ENCODE measurements at places on chromosomes 7 and 10. TPM values are rescaled to one million over a fixed set of nuclear protein-coding genes. Genes with fewer than 3 reads are reported as not detected.

PRF1 gene
- not detected for total RNA-seq

ANKRD61 gene
- total RNA-seq = not detected

LUC7L2 gene
- total RNA-seq = 62.3 TPM

SOSTDC1 gene
- total RNA-seq = not detected

DNAJB6 gene
- 80.4 TPM for total RNA-seq

CARD11 gene
- under 0.01 TPM for total RNA-seq

ABCF2 gene
- 55.0 TPM for total RNA-seq

PPRC1 gene
- 17.3 TPM for total RNA-seq

PON1 gene
- total RNA-seq = under 0.01 TPM

COBL gene
- total RNA-seq = 0.11 TPM

XRCC2 gene
- 1.4 TPM for total RNA-seq

Data from articular chondrocyte of knee joint (primary cell).